ENCODE measurements at places on chromosomes 1 and 21.

- no peak for DNase-seq
Observed at GRCh38 chr1:223353939-223354338, 10.0 kb downstream of the SUSD4 start.

GRCh38 chr1:160419838-160420169 lies 19.4 kb downstream of the VANGL2 start:
- no peak for DNase-seq

DNA sequence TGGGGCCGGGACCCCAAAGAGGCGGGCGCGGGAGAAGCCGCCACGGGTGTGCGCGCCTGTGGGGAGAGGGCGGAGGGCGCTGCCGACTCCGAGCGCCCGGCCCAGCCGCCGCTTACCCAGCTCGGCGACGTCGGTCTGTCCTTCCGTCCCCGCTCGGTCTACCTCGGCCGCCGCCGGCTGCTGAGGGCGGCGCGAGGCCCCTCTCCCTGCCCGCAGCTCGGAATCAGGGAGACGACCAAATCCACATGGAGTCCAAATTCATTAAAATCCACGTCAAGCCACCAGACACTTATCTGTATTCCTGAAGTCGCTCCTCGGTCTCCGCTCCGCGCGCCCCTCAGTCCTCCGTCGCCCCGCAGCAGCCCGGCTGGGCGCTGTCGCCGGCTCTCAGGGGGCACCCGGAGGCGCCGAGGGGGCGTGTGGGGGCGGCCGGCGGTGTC lies 637 bp downstream of the PLXNA2 start:
- DNase-seq = peak; percentile 42

- DNase-seq = no peak
Observed at GRCh38 chr1:111359376-111359775, 68.2 kb downstream of the OVGP1 start.

DNA sequence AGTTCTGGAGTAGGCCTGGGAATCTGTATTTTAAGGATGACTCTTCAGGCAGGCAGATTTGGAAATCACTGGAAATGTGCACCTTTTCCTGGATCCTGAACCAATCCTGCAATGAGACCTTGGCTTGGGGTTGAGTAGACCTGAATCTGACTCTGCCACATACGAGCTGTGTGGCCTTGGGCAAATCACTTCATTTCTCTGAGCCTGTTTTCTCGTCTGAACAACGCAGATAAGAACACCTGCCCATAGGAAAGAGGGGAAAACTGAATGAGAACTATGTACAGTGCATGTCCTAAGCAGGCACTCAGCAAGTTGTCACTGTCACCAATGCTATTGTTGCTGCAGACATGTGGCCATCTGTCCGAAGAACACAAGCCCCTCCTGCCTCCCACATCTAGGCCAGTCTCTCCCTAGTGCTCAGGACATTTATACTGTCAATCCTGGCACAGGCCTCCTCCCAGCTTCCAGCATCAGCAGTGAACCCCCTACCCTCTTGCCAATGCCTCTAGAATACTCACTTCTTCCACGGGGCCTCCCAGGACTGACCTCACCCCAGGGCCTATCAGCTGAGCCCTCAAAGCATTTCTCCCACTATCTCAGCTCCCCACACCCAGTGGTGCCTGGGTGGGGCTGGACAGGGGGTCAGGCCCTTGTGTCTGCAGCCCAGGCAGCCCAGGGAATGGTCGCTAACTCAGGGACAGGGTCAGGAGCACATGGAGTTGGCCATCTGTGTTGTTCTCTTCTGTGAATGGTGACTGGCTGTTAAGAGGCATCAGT lies 88.8 kb upstream of the ZBTB40 start:
- no peak for DNase-seq

GRCh38 chr21:31351438-31351837 lies 7.4 kb upstream of the TIAM1 start:
- no peak for DNase-seq

- no peak for DNase-seq
Observed at GRCh38 chr1:30668024-30668423, 55.4 kb downstream of the MATN1 start.

DNA sequence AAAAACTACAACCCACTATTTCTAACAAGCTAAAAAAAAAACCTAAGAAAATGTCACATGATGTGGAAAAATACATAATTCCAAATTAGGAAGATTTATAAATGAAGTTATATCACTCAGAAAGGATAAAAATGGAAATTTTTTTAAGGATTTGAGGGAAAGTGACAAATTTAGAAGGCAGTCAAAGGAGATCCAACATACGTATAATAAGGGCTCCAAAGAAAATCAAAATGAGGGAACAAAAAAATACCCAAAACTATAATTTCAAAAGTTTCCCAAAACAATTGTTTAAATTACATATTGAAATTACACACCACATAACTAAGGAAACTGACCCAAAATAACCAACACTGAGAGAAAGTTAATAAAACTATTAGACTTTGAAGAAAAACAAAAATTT lies 381.1 kb upstream of the KAZN start:
- no peak for DNase-seq

- peak; percentile 25 for DNase-seq
Observed at GRCh38 chr1:87330057-87330884, 1.6 kb downstream of the LMO4 start.

- peak; percentile 67 for DNase-seq
Observed at GRCh38 chr1:91603409-91603808, 102.8 kb downstream of the CDC7 start.

- no peak for DNase-seq
Observed at GRCh38 chr1:221630236-221630635, 111.7 kb downstream of the DUSP10 start.

- DNase-seq = no peak
Observed at GRCh38 chr1:76677416-76678405, 189.6 kb upstream of the ST6GALNAC5 start.

- no peak for DNase-seq
Observed at GRCh38 chr1:243291292-243291691, 35.5 kb downstream of the SDCCAG8 start.

DNA sequence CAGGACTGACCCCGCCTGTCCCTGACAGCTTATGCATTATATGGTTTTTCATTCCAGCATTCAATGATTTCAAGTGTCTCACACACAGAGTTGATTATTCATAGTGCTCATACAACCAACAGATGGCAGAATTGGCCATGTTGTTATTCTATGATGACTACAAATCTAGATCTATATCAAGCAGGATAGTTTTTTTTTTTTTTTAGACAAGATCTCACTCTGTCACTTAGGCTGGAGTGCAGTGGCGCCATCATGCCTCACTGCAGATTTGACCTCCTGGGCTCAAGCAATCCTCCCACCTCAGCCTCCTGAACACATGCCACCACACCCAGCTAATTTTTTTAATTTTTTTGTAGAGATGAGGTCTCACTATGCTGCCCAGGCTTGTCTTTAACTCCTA lies 40.1 kb upstream of the LRRC8D start:
- DNase-seq = no peak

DNA sequence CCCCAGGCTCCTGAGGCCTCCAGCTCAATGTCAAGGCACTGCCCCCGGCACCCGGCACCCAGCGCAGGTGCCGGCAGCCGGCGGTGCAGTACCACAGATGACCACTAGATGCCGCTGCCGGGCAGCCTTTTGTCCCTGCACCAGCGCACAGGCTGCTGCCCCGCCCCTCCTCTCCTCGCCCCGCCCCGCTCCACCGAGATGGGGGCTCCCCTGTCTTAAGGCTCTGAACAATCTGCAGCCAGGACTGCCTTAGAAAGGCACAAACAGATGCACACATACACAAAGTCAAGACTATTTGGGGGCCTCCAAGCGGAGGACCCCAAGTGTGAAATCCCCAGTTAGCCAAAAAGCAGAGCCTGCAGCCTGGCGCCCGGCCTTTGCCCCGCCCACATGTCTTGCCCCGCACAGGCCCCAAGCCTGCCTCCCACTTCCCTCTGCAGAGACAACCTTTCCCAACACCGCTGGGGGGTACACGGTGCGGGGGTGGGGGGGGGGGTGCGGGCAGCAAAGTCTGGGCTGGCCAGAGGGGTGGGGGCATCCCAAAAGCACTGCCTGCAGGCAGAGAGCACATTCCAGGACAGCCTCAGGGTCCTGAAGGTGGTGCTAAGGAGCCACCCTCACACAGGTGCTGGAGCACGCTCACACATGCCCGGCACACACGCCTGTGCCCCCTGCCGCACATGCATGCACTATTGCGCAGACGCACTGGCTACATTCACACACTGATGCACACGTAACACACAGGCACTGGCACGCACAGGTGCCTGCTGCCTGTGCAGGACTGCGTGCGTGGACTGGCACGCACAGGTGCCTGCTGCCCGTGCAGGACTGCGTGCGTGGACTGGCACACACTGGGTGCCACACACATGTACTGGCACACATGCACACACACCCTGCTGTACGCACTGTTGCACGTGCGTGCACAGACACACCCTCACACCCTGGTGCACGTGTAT lies 37.1 kb downstream of the ARHGEF16 start:
- DNase-seq = peak; percentile 91

- peak; percentile 8 for DNase-seq
Observed at GRCh38 chr21:34372321-34372720, 3.0 kb upstream of the SMIM11 start.

Data from activated T-cell treated with anti-CD3 and anti-CD28 coated beads, Interleukin-2, amount 50 U/mL, for 48 hours (primary cell).